GF-D8 (cell line): ENCODE measurements at places on chromosomes 4 and X.

GRCh38 chrX:119871245-119871598 lies 311 bp downstream of the RNF113A start:
- no peak for DNase-seq

GRCh38 chrX:84099120-84099519 lies 88.9 kb downstream of the RPS6KA6 start:
- no peak for DNase-seq

DNA sequence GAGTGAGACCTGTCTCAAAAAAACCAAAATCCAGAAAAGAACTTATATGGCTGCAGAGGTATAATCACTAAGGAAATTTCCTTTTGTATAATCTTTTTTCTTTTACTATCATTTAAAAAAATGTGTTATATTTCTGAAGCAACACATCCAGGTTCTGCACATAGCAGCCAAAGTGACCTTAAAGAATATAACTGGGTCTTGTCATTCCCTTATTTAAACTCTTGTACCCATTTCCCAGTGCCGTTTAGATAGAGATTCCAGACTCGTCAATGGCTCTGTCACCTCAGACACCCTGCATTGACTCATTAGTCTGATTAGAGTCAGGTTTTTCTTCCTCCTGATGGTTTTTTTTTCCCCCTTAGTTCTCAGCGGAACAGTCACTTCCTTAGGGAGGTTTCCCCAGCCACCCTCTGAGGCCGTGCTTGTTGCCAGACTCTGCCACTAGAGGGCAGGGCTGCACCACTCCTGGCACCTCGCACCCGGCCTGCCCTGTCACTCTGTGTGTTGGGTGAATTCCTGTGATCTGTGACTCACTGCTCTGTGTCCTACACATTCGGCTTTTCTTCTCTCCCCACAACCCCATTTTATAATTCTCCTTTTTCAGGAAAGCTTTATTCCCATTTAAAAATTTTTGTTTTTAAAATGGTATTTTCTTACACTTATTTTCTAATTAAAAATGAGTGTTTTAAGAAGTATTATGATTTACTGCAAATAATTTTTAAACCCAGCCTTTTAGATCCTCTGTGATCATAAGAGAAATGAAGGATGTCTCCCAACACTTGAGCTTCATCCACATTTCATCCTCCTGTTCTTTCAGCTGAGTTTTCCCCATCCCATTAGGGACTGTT lies 32.1 kb downstream of the HTT start:
- DNase-seq = peak; percentile 55

DNA sequence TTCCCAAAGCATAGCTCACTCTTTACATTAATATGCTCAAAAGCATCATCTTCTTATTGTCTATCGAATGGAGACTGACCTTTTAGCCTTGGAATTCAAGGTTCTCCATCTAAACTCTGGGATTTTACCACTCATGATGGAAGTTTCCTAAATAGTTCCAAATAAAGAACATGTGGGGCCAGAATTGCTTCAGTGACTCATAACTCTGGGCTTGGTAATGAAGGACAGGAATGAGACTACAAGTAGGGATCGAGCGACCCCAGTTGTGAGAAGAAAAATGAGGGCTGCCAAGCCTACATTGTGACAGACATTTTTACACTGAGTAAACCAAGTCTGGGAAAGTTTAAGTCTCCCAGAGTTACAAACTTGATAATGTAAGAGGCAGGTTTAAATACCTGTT lies 269.9 kb downstream of the CBLL2 start:
- DNase-seq = no peak

- no peak for DNase-seq
Measured at GRCh38 chr4:145929415-145930178, 9.0 kb downstream of the ZNF827 start.

GRCh38 chr4:73127839-73128453 lies 58.4 kb upstream of the COX18 start:
- no peak for DNase-seq

DNA sequence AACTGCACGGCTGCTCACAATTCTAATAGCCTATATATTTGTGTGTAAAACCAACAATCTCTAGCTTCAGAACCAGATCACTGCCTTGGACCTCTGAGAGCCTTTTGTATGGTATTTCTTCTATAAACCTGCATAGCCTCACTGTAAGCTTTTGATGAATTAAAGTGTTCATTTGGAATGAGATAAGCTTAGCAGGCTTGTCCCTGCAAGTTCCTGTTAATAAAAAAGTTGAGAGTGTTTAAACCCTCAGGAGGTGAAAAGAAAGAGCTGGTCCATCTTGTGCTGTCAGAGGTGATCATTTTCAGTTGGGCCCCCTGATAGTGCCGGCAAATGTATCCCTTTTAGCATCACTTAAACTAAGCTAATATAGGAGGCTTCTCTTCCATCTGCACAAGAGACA lies 191.8 kb downstream of the GPC3 start:
- DNase-seq = no peak

- no peak for DNase-seq
Measured at GRCh38 chr4:113684534-113685091, 76.9 kb downstream of the CAMK2D start.

DNA sequence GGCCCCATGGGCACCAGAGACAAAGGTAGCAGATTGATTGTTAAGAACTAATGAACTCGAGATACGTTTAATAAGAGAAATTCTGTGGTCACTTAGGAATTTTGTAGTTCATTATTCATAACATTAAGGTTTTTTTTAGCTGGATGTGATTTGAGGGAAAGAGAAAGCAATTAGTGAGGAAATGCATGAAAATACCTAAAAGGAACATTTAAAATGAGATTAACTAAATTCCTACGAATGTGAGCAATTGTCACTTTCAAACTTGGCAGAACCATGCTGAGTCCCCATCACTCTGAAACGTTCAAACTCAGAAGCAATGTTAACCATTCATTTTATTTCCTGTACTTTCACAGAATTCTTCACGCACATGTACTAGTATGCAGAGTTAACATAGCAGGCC lies 5.9 kb downstream of the PRMT9 start:
- DNase-seq = no peak

GRCh38 chr4:10180927-10181744 lies 64.5 kb upstream of the WDR1 start:
- DNase-seq = peak; percentile 98

- DNase-seq = no peak
Measured at GRCh38 chr4:169485791-169486742, 126.3 kb downstream of the NEK1 start.

DNA sequence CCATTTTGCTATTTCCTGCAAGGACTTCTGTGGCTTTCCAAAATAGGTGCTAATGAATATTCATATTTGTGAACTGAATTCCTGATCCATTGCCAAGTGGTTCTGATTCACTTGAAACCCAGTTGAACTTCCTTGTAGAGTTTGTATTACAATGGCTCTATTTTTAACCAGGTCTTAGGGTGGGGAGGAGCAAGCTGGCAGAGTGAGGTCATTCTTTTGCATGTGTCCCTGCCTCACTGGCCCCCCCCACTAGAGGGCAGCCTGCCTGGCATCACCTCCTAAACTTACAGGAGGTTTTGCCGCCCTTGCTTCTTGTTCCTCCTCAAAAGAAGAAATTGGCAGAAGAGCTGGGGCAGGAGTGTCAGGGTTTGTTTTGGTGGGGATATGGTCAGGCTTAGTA lies 10.5 kb downstream of the PTTG2 start:
- DNase-seq = peak; percentile 27

DNA sequence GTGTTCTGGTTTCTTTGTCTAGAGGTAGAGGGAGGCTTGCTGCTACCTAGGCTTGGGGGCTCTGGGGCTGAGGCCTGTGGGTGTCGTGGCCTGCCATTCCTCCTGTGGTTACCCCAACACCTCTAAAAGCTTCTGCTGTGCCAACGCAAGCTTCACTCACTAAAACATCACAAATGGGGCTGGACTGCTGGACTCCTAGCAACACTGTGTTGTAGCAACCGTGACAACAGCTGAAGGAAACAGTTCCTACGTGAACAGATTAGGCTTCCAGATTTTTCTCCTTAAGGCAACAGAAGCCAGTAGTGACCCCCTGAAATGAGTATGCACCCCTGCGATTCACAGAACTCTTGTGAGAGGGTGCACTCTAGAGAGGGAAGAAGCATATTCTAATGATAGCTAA lies 138.3 kb upstream of the TEX13D start:
- DNase-seq = no peak

DNA sequence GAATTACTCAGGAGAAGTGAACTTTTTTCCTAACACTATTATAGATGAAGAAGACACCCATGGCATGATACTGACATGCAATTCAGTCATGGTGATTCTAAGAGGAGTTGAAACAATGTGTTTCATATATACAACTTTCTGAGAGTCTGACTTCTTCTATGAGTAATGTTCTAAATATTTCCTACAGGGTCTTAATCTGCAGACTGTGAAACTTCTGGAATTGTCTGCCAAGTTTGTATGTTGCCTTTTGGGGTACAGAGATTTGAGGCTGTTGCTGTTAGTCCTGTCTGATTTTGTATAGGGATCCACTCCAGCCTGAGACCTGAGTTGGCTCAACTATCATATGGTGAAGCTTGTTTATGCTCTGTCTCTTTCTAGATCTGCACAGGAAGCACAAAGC lies 160.6 kb upstream of the GATB start:
- no peak for DNase-seq

DNA sequence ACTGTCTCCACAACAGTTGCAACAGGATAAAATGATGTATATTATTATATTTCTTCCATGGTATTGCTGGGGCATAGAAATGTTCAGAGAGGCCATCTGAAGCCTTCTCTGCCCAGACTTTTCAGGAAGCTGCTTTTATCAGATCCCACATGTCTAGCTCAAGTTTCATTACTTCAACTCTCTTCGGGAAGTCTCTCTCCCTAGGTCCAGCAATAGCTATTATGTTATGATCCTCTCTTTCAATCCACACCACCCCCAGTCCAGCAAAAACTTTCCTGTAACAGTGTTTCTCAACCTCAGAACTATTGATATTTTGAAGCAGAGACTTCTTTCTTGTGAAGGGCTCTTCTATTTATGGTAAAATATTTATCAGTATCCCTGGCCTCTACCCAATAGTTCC lies 44.9 kb downstream of the CXCL1 start:
- DNase-seq = no peak

- DNase-seq = no peak
Measured at GRCh38 chrX:15804563-15804962, 14.3 kb downstream of the ZRSR2 start.

DNA sequence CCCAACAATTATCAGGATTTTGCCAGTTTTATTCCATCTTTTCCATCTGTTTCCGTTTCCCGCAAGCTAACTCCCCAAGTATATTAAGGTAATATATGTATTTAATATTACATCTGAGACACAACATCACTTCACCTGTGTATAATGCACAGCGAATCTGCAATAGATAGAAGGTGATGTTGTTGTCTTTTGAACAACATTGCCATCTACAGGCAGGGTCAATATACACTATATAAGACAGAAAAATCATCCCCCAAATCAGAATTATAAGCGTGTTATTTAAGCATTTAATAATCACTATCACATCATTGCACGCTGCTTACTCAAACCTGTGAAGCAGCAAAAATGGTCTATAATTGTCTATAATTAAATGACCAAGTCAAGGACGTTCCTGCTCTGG lies 1115.5 kb downstream of the NLGN4X start:
- DNase-seq = peak; percentile 0

- no peak for DNase-seq
Measured at GRCh38 chr4:3656416-3657356, 109.5 kb upstream of the ADRA2C start.

GRCh38 chrX:102672856-102673255 lies 21.6 kb downstream of the GPRASP1 start:
- DNase-seq = no peak

DNA sequence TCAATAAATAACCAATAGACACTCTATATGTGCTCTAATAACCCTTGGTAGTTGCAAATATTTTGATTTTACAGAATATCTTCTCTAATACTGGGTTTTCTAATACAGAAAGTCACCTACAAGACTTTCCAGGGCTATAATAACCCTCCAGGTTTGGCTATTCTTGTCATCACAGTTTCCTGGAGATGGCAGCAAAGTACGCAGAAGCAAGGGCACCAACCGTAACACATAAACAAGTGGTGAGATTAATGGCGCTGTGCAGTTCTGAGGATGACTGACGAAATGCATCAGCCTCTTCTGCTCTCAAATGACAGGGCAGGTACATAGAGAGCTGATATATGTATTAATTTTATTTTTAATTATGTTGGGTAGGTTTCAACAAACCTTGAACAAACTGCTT lies 122.4 kb downstream of the C4orf33 start:
- no peak for DNase-seq

DNA sequence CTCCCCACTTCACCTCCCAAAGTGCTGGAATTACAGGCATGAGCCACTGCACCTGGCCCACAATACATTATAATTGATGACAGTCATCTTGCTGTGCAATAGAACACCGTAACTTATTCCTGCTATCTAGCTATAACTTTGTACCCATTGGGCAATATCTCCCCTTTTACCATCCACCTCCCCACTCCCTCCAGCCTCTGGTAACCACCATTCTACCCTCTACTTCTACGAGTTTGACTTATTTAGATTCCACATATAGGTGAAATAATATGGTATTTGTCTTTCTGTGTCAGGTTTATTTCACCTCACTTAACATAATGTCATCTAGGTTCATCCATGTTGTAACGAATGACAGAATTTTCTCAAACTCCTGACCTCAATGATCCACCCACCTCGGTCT lies 8.2 kb upstream of the TEX11 start:
- DNase-seq = no peak

DNA sequence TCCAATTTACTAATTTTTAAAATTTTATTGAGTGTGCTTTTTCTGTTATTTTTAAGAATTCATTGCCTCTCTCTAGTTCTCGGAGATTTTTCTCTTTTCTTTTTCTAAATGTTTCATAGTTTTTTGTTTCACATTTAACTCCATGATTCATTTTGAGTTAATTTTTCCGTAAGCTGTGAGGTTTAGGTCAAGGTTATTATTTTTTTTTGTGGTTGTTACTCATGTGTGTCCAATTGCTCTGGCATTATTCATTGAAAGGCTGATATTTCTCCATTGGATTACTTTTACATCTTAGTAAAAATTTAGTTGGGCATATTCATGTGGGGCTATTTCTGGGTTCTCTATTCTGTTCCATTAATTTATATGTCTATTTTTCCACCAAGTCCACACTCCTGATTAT lies 220.8 kb downstream of the MID1IP1 start:
- no peak for DNase-seq
